Esophagus squamous epithelium (tissue), 5 donors: ENCODE measurements at places on chromosomes 2 and 18.

DNA sequence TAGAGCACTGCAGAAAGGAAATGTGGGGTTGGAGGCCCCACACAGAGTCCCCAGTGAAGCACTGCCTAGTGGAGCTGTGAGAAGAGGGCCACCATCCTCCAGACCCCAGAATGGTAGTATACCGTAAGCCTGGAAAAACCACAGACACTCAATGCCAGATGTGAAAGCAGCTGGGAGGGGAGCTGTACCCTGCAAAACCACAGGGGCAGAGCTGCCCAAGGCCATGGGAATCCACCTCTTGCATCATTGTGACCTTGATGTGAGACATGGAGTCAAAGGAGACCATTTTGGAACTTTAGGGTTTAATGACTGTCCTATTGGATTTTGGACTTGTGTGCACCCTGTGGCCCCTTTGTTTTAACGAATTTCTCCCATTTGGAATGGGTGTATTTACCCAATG, 75.3 kb upstream of the SERPINE2 start:
- no peak for DNase-seq

DNA sequence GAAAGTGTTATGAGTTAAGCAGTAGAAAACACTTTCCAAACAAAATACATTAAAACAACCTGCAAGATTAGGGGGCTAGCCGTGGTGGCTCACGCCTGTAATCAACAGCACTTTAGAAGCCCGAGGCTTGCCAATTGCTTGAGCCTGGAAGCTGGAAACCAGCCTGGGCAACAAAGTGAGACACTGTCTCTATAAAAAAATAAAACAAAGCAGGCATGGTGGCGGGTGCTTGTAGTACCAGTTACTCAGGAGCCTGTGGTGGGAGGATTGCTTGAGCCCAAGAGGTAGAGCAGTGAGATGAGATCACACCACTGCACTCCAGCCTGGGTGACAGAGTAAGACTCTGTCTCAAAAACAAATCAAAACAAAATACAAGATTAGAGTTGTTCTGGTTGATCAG, 208.3 kb downstream of the ERBB4 start:
- no peak for DNase-seq

DNA sequence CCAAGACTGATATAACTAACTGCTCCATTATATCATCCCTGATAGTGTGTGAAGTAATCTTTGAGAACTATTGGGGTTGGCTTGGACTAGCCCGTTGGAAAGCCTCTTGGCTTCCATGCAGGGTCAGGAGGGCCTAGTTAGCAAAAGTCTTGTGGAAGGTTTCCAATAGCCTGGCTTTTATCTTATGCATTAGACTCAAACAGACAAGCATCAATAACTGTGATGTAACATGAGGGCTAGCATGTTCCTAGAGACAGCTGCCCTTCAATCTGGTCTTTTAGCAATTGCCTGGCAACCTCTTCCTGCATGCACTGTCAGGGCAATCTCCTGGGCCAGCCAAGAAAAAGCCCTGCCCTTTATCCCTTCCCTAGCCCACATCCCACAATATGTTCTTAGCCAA, 18.2 kb downstream of the SLC8A1 start:
- no peak for DNase-seq

DNA sequence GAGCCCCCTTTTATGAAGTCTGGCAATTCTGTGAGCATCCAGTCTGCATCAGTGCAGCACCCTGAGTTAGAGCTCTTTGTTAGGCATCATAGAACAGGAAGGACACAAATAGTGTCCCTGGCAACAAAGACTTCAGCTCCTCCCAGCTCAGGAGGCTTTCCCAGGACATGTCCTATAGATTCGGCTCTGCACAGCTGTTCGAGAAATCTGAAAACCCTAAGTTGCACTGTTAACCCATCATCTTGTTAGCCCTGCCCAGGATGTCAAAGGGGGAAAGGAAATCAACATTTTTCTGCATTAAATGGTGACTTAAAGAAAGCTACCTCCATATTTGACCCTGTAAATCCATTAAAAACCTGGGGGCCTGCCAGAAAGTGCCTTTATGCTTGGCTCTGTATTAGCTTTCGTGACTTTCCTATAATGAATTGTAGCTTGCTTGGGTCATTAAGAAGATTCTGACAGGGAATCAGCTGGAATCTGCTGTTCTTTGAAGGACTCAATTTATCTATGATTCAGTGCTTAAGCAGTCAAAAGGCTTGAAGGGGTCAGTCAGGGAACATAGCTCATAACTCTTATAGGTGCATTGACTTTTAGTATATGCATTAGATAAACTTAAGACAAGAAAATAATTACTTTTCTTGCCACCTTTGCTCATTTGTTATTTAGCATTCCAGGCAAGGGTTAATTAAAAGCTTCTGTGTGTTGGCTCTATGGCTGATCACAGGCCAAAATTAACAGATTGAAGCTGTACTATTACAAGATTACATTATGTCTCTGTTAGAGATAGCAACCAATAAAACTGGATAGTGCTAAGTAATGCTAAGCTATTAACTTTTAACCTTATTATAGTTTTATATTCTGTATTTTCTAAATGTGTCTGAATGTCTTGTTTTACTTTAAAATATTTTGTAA, 20.6 kb downstream of the ERMN start:
- no peak for DNase-seq

DNA sequence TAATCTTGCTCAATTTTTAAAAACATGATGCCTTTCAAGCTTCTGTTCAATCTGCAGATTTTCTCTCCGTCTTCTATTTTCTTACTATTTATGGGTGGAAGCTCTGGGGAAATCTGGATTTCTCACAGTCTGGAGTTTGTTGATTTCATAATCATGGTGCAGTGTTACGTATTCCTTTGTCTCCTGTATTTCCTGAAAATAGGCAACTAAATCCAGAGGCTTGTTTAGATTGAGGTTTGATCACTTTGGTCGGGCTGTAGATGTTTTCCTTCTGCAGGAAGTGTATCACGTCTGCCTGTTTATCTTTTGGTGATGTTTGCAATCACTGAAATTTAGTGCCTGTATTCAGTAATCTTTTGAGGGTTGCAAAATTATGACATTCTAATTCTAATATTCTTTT, 487.7 kb downstream of the LRRTM4 start:
- DNase-seq, result no peak

GRCh38 chr2:160486341-160486740, 7.3 kb downstream of the RBMS1 start:
- DNase-seq, result no peak

- no peak for DNase-seq
These were observed 43.1 kb downstream of the CPO start for GRCh38 chr2:206982360-206982955.

DNA sequence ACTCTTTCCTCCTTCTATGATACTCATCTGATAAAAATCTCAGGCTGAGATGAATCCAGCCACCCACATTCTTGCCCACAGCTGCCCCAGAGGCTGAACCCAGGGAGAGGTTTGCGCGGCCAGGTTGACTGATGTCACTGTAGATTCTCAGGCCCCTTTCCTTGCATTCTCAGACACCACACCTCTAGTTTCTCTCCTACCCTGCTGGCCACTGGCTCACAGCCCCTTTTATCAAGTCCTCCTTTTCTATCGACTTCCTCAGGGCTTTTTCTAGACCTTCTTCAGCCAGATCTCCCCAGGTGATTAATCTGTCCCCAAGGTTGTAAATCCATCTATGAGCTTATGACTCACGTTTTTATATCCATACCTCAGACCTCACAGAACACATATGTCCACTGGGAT, 99.8 kb downstream of the TACR1 start:
- DNase-seq, result no peak

GRCh38 chr2:140108706-140109475, 1328.7 kb upstream of the NXPH2 start:
- no peak for DNase-seq

DNA sequence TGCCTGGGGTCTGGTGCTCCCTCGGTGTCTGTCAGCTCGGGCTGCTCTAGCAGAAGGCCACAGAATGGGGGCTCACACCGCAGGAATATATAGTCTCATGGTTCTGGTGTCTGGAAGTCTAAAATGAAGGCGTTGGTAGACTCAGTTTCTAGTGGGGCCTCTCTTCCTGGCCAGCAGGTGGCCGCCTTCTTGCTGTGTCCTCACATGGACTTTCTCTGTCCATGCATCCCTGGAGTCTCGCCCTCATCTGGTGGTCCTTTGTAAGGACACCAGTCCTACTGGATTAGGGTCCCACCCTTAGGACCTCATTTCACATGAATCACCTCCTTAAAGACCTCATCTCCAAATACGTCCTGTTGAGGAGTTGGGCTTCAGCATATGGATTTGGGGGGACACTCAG, 65.7 kb downstream of the RRM2 start:
- DNase-seq, result no peak

- DNase-seq, result no peak
These were observed 939.2 kb upstream of the NRXN1 start for GRCh38 chr2:51971136-51971535.

GRCh38 chr18:13438507-13439056, 220.0 kb downstream of the LDLRAD4 start:
- DNase-seq, result no peak

DNA sequence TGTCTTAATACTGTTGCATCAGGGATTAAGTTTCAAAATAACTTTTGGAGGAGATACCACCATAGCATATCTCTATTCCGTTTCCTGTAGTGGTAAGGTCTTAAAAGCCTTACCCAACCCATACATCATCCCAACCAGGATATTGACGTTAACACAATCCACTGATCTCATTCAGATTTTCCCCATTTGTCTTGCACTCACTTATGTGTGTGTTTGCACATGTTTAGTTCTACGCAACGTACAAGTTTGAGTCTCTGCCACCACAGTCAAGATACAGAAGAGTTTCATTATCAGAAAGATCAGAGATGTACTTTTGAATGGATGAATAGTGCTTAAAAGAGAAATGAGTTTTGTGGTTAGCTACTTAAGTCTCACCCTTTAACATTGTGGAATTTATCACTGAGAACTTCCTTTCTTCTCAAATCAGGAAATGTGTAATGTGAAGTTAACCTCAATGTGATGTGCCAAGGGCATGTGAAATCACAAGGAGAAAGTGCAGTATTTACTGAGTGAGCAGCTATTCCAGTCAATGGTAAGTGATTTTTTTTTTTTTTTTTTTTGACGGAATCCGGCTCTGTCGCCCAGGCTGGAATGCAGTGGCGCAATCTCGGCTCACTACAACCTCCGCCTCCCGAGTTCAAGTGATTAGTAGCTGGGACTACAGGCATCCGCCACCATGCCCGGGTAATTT, 69.2 kb upstream of the EPHA4 start:
- no peak for DNase-seq

DNA sequence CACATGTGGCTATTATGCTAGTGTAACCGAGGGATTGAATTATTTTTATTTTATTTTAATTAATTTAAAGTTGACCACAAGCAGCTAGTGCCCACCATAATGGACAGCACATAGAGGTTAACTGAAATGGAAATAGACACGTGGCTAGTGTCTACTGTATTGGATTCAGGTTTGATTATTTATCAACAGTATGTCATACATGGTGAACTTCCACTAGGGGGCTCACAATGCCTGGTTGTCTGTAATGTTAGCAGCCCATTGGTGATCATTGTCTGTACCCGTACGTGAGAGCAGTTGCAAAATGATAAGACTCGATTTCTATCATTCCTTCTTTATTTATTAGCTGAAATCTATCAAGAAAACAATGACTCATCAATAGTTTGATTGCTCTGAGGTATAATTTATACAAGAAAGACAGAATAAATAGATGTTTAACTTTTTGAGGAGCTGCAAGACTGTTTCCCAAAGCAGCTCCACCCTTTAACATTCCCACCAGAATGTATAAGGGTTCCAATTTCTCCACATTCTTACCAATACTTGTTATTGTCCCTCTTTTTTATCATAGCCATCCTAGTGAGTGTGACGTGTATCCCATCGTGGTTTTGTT, 76.5 kb downstream of the CYBRD1 start:
- DNase-seq, result no peak

- DNase-seq, result no peak
These were observed 636.2 kb downstream of the NRXN1 start for GRCh38 chr2:50395605-50396297.

- no peak for DNase-seq
These were observed 567.8 kb upstream of the KLHL29 start for GRCh38 chr2:22817197-22817596.

- no peak for DNase-seq
These were observed 508.4 kb upstream of the ZEB2 start for GRCh38 chr2:145028101-145028920.

GRCh38 chr2:237967463-237967951, 693 bp downstream of the UBE2F start:
- DNase-seq, result no peak

GRCh38 chr2:8626572-8626971, 55.3 kb upstream of the ID2 start:
- DNase-seq, result no peak

GRCh38 chr18:78704971-78705461, 274.6 kb upstream of the SALL3 start:
- DNase-seq, result no peak
